Mesothelial cell of epicardium (in vitro differentiated cells): ENCODE measurements at places on chromosomes 16 and 17. TPM values are rescaled to one million over a fixed set of nuclear protein-coding genes. Genes with fewer than 3 reads are reported as not detected.

CDRT15 gene
- total RNA-seq: not detected in 3 replicates

GRB7 gene
- 44.6 to 53.3 TPM (median 46.4 TPM) in 3 replicates for total RNA-seq

APOH gene
- total RNA-seq: not detected in 3 replicates

FBXW10B gene
- 0.99 to 1.5 TPM (median 1.3 TPM) in 3 replicates for total RNA-seq

KIF2B gene
- total RNA-seq: not detected in 3 replicates

ZPBP2 gene
- not detected in 3 replicates for total RNA-seq

GFAP gene
- not detected in 3 replicates for total RNA-seq

DNAH2 gene
- 0.18 to 0.64 TPM (median 0.25 TPM) in 3 replicates for total RNA-seq

IRX5 gene
- 14.6 to 17.8 TPM (median 16.3 TPM) in 3 replicates for total RNA-seq

CNGB1 gene
- 0.07 to 0.27 TPM (median 0.14 TPM) in 3 replicates for total RNA-seq

SRRM2 gene
- total RNA-seq: 832 to 854 TPM (median 837 TPM) in 3 replicates

ACADVL gene
- total RNA-seq: 385 to 424 TPM (median 410 TPM) in 3 replicates

PCTP gene
- 13.3 to 15.8 TPM (median 13.3 TPM) in 3 replicates for total RNA-seq

LRRC37A2 gene
- 23.8 to 26.8 TPM (median 24.5 TPM) in 3 replicates for total RNA-seq

GRCh38 chr17:7102421-7102820 lies 12.2 kb downstream of the ASGR2 start:
- peaks cover 35% of the 10 kb centered on the region for H3K27me3 ChIP-seq
- no peaks in the 10 kb centered on the region for H3K36me3 ChIP-seq
- H3K27ac ChIP-seq: no peak overlapping the region

DNA sequence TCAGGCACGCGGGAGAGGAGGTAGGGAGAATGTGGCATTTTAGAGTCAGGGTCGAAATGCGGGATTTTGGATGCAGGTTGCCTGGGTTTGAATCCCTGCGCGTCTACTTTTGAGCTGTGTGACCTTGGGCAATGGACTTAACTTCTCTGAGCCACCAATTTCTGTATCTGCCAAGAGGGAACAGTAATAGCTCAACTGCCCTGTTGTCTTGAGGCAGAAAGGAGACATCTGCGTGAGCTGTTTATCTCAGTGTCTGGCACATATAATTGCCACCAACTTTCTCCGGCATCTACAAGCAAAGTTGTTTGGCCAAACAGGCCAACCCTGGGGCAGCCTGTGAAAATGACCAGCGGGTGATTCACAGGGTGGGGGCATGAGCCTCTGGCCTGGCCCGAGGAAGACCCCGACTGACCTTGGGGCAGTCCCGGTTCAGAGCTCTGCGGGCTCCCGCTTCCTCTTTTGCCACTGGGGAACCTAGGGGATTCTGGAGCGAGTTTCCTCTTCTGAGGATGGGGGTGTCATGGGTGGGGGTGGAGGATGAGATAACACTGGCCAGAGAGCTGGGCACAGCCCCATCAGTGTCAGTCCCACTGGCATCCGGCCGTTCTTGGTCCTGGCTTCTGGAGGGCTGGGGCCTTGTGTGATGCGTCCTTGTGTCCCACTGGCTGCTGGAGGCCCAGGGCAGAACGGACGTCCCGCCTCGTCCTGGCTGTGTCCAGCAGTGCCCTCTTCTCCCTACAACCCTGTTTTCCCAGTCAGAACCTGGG lies 1.3 kb downstream of the SNN start:
- no peaks in the 10 kb centered on the region for H3K27me3 ChIP-seq
- DNase-seq: no peak
- H3K27ac ChIP-seq: peak overlapping the region; percentile 71
- peaks cover 23% of the 10 kb centered on the region for H3K4me1 ChIP-seq
- H3K36me3 ChIP-seq: no peaks in the 10 kb centered on the region
- peak overlapping the region; percentile 72 for H3K4me3 ChIP-seq

- peaks cover 28% of the 10 kb centered on the region for H3K27me3 ChIP-seq
- H3K27ac ChIP-seq: no peak overlapping the region
- H3K4me1 ChIP-seq: peaks cover 30% of the 10 kb centered on the region
- DNase-seq: no peak
These were observed 8.4 kb downstream of the PMP22 start for GRCh38 chr17:15256689-15257088.

- no peaks in the 10 kb centered on the region for H3K27me3 ChIP-seq
- H3K27ac ChIP-seq: peak overlapping the region; percentile 58
- peaks cover 8% of the 10 kb centered on the region for H3K36me3 ChIP-seq
- DNase-seq: no peak
These were observed 10.2 kb upstream of the CENPT start for GRCh38 chr16:67857547-67858233.

- no peak overlapping the region for H3K4me3 ChIP-seq
- H3K36me3 ChIP-seq: peaks cover 28% of the 10 kb centered on the region
- H3K27me3 ChIP-seq: no peaks in the 10 kb centered on the region
These were observed 36.8 kb upstream of the BCAR1 start for GRCh38 chr16:75288181-75288580.

DNA sequence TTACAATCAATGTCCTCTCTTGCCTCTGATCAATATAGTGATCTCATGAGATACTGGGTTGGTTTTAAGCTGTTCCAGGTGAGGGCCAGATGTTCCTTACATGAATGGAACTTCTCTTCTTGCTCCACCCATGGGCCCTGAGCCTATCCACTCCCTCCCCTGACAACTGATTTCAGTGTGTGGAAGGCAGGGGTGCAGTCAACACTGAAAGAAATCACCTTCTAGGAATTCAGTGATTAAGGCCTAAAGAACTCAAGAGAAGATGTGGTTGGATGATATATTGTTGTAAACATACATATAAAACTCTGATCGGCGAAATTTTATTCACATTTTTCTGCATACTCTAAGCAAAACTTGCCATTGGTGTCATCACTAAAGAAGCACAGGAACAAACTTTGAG lies 6.7 kb upstream of the GOSR2 start:
- no peak overlapping the region for H3K4me3 ChIP-seq
- no peaks in the 10 kb centered on the region for H3K4me1 ChIP-seq
- no peak for DNase-seq
- H3K27me3 ChIP-seq: no peaks in the 10 kb centered on the region

DNA sequence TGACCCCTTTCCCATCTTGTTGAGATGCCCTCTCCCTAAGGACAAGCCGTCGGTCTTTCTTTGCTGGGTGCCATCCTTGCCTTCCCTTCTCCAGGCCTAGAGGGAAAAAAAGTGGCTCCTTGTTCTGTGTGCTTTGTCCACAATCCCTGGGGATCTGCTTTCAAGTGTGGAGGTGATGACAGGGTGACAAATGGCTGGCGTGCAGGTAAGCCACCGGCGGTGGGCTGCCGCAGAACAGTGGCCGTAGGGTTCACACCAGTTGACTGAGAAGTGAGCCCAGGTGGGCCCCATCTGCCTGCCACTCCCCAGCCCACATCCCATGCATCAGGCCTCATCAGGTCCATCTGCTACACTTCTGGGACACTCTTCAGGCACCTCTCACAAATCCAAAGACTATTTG lies 11.4 kb upstream of the CALB2 start:
- H3K27me3 ChIP-seq: peaks cover 20% of the 10 kb centered on the region
- no peak overlapping the region for H3K27ac ChIP-seq
- H3K4me3 ChIP-seq: no peak overlapping the region
- H3K36me3 ChIP-seq: no peaks in the 10 kb centered on the region
- no peak for DNase-seq
- H3K4me1 ChIP-seq: no peaks in the 10 kb centered on the region

DNA sequence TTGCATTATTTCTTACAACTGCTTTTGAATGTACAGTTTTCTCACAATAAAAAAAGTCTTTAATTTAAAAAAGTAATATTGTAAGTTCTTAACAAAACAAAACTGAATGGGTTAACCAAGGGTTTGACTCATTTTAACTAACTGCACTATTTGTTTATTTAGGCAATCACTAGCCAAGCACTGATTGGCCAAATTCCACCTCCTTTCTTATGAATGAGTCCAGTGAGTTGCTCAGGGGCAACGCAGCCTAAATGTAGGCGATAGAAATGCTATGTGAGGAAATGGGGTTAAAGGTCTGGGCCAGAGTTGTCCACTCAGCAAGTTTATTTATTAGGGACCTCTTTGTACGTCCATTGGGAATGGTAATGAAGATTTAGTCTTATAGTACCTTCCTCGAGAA lies 89.6 kb upstream of the MAF start:
- H3K4me3 ChIP-seq: no peak overlapping the region
- H3K36me3 ChIP-seq: no peaks in the 10 kb centered on the region
- no peak overlapping the region for H3K27ac ChIP-seq
- H3K27me3 ChIP-seq: no peaks in the 10 kb centered on the region

- H3K27ac ChIP-seq: no peak overlapping the region
- H3K4me1 ChIP-seq: peaks cover 4% of the 10 kb centered on the region
- no peaks in the 10 kb centered on the region for H3K27me3 ChIP-seq
- no peak for DNase-seq
- no peak overlapping the region for H3K4me3 ChIP-seq
These were observed 80.8 kb upstream of the HSBP1 start for GRCh38 chr16:83727018-83727417.

DNA sequence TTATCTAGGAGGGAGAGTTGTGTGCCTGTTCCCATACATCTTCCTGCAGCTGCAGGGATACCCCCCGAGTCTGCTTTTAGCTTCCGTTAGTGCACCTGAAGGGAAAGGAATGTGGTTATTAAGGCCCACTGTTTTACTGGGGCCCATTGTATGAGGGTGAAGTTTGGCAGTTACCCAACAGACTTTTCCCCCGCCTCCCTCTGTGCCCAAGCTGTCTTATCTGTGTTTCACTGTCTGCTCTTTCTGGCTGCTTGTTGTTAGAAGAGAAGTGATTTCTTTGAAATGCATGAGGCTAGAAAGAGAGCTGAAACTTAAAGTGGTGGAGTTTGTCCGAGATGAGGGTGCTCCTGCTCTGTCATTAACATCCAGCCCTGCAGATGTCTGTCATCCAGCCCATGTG lies 7.4 kb upstream of the OR1A2 start:
- no peak overlapping the region for H3K4me3 ChIP-seq
- H3K27me3 ChIP-seq: no peaks in the 10 kb centered on the region
- no peaks in the 10 kb centered on the region for H3K4me1 ChIP-seq
- no peak for DNase-seq
- no peaks in the 10 kb centered on the region for H3K36me3 ChIP-seq
- H3K27ac ChIP-seq: no peak overlapping the region

GRCh38 chr16:76222087-76222486 lies 55.1 kb upstream of the CNTNAP4 start:
- H3K36me3 ChIP-seq: no peaks in the 10 kb centered on the region
- H3K27me3 ChIP-seq: peaks cover 29% of the 10 kb centered on the region
- peaks cover 30% of the 10 kb centered on the region for H3K4me1 ChIP-seq
- H3K4me3 ChIP-seq: no peak overlapping the region
- H3K27ac ChIP-seq: peak overlapping the region; percentile 10

GRCh38 chr17:61786088-61786487 lies 77.2 kb downstream of the BRIP1 start:
- no peak overlapping the region for H3K4me3 ChIP-seq
- DNase-seq: no peak
- H3K27me3 ChIP-seq: no peaks in the 10 kb centered on the region

GRCh38 chr16:71369494-71369893 lies 11.0 kb downstream of the CALB2 start:
- DNase-seq: no peak
- peaks cover 50% of the 10 kb centered on the region for H3K27me3 ChIP-seq
- no peak overlapping the region for H3K4me3 ChIP-seq
- no peaks in the 10 kb centered on the region for H3K4me1 ChIP-seq

GRCh38 chr17:10805911-10806310 lies 2.0 kb upstream of the TMEM238L start:
- H3K27me3 ChIP-seq: peaks cover 5% of the 10 kb centered on the region
- no peak overlapping the region for H3K27ac ChIP-seq
- H3K4me1 ChIP-seq: no peaks in the 10 kb centered on the region
- H3K4me3 ChIP-seq: no peak overlapping the region
- no peaks in the 10 kb centered on the region for H3K36me3 ChIP-seq
- no peak for DNase-seq

GRCh38 chr16:18050777-18051176 lies 285.8 kb downstream of the NPIPA8 start:
- peaks cover 35% of the 10 kb centered on the region for H3K27me3 ChIP-seq
- no peaks in the 10 kb centered on the region for H3K4me1 ChIP-seq
- no peak for DNase-seq
- no peak overlapping the region for H3K4me3 ChIP-seq
- H3K36me3 ChIP-seq: no peaks in the 10 kb centered on the region

DNA sequence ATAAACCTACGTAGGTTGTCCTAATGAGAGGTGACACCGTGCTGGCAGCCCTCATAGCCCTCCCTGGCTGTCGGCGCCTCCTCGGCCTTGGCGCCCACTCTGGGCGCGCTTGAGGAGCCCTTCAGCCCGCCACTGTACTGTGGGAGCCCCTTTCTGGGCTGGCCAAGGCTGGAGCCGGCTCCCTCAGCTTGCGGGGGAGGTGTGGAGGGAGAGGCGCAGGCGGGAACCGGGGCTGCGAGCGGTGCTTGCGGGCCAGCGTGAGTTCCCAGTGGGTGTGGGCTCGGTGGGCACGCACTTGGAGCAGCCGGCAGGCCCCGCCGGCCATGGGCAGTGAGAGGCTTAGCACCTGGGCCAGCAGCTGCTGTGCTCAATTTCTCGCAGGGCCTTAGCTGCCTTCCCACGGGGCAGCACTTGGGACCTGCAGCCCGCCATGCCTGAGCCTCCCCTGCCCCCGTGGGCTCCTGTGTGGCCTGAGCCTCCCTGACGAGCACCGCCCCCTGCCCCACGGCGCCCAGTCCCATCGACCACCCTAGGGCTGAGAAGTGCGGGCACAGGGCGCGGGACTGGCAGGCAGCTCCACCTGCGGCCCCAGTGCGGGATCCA lies 40.1 kb upstream of the AMZ2 start:
- no peak for DNase-seq
- H3K4me1 ChIP-seq: peaks cover 13% of the 10 kb centered on the region
- H3K36me3 ChIP-seq: peaks cover 15% of the 10 kb centered on the region
- no peak overlapping the region for H3K4me3 ChIP-seq
- H3K27ac ChIP-seq: no peak overlapping the region

- H3K4me1 ChIP-seq: no peaks in the 10 kb centered on the region
- no peak overlapping the region for H3K4me3 ChIP-seq
- no peaks in the 10 kb centered on the region for H3K36me3 ChIP-seq
- no peak overlapping the region for H3K27ac ChIP-seq
- peaks cover 1% of the 10 kb centered on the region for H3K27me3 ChIP-seq
- DNase-seq: no peak
These were observed 523.0 kb upstream of the CDH11 start for GRCh38 chr16:65644821-65645220.

- H3K27me3 ChIP-seq: no peaks in the 10 kb centered on the region
- H3K27ac ChIP-seq: peak overlapping the region; percentile 94
- H3K36me3 ChIP-seq: peaks cover 11% of the 10 kb centered on the region
- DNase-seq: no peak
- peaks cover 13% of the 10 kb centered on the region for H3K4me1 ChIP-seq
These were observed 366 bp downstream of the ANKS3 start for GRCh38 chr16:4733747-4734062.

- no peaks in the 10 kb centered on the region for H3K36me3 ChIP-seq
- no peak overlapping the region for H3K4me3 ChIP-seq
- H3K4me1 ChIP-seq: peaks cover 3% of the 10 kb centered on the region
- no peak for DNase-seq
- H3K27me3 ChIP-seq: peaks cover 4% of the 10 kb centered on the region
These were observed 200.6 kb downstream of the GSG1L start for GRCh38 chr16:27862953-27863352.

GRCh38 chr16:3518986-3519348 lies 18.2 kb downstream of the CLUAP1 start:
- peaks cover 19% of the 10 kb centered on the region for H3K36me3 ChIP-seq
- H3K27me3 ChIP-seq: no peaks in the 10 kb centered on the region
- peaks cover 17% of the 10 kb centered on the region for H3K4me1 ChIP-seq
